ENCODE measurements at places on chromosomes 1 and 21.

- no peak for DNase-seq
These were observed 654.6 kb downstream of the ADGRL2 start for GRCh38 chr1:82455342-82455741.

GRCh38 chr1:6723621-6724428 lies 22.2 kb upstream of the DNAJC11 start:
- no peak for DNase-seq

- no peak for DNase-seq
These were observed 158.1 kb downstream of the SLC45A1 start for GRCh38 chr1:8476006-8476405.

DNA sequence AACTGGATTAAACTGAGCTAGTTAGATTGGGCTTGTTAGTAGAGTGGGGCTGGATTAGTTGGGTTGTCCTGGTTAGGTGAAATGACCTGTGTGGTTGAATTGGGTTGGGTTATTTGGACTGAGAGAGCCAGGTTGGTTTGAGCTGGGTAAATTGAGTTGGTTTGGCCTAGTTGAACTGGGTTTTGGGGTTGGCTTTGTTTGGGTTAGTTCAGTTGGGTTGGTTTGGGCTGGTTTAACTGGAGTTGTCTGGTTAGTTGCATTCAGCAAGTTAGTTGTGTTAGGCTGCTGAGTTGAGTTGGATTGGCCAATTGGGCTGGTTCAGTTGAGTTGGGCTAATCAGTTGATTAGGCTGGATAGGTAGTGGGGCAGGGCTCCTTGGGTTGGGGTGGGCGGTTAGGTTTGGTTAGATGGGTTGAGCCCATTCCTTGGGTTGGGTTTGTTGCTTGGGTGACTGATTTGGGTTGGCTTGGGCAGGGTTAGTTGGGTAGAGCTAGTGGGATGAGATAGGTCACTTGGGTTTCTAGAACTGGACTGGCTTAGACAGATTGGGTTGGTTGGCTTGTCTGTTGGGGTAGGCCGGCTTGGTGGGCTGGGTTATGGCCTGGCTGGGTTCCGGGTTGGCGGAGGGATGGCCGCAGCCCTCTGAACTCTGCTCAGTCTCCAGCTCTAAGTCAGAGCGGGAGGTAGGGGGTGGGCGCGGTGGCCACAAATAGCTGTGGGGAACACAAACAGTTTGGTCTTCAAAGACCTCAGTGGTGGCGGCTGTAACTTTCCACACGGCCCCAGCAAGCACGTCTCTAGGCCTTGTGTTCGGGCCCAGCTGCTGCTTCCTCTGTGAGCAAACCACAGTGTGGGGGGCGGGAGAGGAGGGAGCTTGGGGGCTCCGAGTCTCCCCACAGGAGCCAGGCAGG lies 67.2 kb upstream of the RUNX3 start:
- DNase-seq: no peak

DNA sequence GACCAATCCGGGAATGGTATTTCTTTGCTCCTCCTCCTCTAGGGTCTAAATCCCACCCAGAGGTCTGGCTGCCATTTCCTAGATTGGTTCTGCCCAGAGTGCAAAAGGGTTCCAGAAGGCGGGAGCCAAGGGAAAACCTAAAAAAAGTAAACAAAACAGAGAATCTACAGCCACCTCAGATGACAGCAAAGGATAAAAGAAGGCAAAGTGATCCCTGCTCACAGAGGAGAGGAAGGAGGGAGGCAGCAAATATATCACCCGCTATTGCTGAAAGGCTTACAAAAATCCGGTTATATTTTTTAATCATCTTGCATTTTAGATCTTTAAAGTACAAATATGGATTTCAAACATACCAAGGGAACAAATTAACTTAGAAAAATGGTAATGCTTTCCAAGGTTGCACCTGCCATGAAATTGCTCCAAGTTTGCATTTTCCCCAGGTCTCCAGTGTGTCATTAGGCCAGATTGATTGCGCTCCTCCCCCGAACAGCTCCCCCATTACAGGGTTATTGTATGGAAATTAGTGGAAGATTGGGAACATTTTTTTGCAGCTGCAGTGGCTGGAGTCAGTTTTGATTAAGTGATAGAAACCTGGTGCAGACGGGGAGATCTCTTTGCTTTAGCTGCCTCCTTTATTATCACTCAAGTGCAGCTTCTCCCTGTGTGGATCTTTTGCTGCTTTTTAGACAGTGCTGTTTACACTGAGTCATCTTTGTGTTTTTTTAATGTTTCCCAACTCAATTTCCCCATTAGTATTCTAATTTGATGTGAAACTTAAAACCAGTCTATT lies 280.5 kb upstream of the CAMK1G start:
- DNase-seq: peak; percentile 73

All from hindlimb muscle (tissue), 1 donor.